A549 treated with DMSO at 1 μM for 4 hours (cell line): ENCODE measurements at places on chromosomes 7 and 10. TPM values are rescaled to one million over a fixed set of nuclear protein-coding genes. Genes with fewer than 3 reads are reported as not detected.

The GIMAP4 gene
- total RNA-seq = not detected in 5 replicates

The TFR2 gene
- 2.3 to 3.1 TPM (median 2.6 TPM) in 5 replicates for total RNA-seq

The GSDME gene
- 29.4 to 38.0 TPM (median 32.6 TPM) in 5 replicates for total RNA-seq

The CYP2C19 gene
- not detected in 5 replicates for total RNA-seq

The RHOBTB1 gene
- total RNA-seq = 5.1 to 7.1 TPM (median 7.0 TPM) in 5 replicates

The PROSER2 gene
- total RNA-seq = 34.3 to 39.8 TPM (median 38.9 TPM) in 5 replicates

The AVPI1 gene
- 73.6 to 110 TPM (median 82.0 TPM) in 5 replicates for total RNA-seq

The ODAD2 gene
- total RNA-seq = not detected in 5 replicates

The FAM131B gene
- total RNA-seq = 0.36 to 0.72 TPM (median 0.58 TPM) in 5 replicates

The WNT8B gene
- 0.07 TPM in 1 of 5 replicates, not detected in the others for total RNA-seq

The C7orf33 gene
- not detected in 5 replicates for total RNA-seq

The TDRD1 gene
- total RNA-seq = not detected in 5 replicates

The WIPF3 gene
- total RNA-seq = 0.37 to 0.61 TPM (median 0.51 TPM) in 5 replicates

The BTBD16 gene
- total RNA-seq = 0.44 to 1.5 TPM (median 0.59 TPM) in 5 replicates

The DNAJC2 gene
- total RNA-seq = 41.5 to 50.6 TPM (median 46.6 TPM) in 5 replicates

The TBXAS1 gene
- total RNA-seq = 10.2 to 11.8 TPM (median 11.0 TPM) in 5 replicates

The FAM237B gene
- total RNA-seq = not detected in 5 replicates

The GIMAP6 gene
- total RNA-seq = not detected in 5 replicates

The ADIRF gene
- total RNA-seq = 0.17 TPM in 1 of 5 replicates, not detected in the others

The DGKB gene
- not detected in 5 replicates for total RNA-seq

The UNC5B gene
- 0.57 to 0.87 TPM (median 0.71 TPM) in 5 replicates for total RNA-seq

The ENTPD1 gene
- 0.02 to 0.05 TPM (median 0.05 TPM) in 4 of 5 replicates, not detected in the other for total RNA-seq

The OLAH gene
- not detected in 5 replicates for total RNA-seq

The OR2A42 gene
- total RNA-seq = not detected in 5 replicates

The CHAT gene
- not detected in 5 replicates for total RNA-seq

The PHKG1 gene
- total RNA-seq = 0.52 to 0.68 TPM (median 0.63 TPM) in 5 replicates

The TFPI2 gene
- 265 to 336 TPM (median 271 TPM) in 5 replicates for total RNA-seq
